ENCODE measurements at places on chromosomes 7 and 10. TPM values are rescaled to one million over a fixed set of nuclear protein-coding genes. Genes with fewer than 3 reads are reported as not detected.
A peak's percentile ranks its signal among the peaks of the same experiment; 100 is the strongest.

GRCh38 chr10:103078676-103079075, 114.4 kb downstream of the NT5C2 start:
- no peak for DNase-seq

SLC18A3 gene
- total RNA-seq: not detected

SRPK2 gene
- 55.6 TPM for total RNA-seq

- no peak for DNase-seq
Observed at GRCh38 chr10:43817368-43817767, 168.7 kb upstream of the ZNF32 start.

DNAJC12 gene
- total RNA-seq: 6.3 TPM

DNA sequence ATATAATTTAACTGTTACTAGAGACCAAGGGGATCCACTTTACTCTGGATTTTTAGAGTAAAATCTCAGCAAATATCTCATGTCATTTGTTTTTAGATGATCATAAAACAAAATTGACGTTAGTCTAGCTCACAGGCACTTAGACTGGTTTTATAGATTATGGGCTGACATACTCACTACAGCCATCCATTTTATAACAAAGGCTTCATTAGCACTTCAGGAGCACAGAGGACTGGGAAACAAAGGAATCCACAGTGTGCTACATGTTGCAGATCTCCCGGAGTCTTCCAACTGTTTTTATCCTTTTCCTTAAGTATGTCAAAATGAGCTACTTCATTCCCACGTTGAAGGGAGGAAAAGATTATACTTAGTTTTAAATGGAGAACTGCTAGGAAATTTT, 15.9 kb upstream of the SCRN1 start:
- DNase-seq: no peak

DNA sequence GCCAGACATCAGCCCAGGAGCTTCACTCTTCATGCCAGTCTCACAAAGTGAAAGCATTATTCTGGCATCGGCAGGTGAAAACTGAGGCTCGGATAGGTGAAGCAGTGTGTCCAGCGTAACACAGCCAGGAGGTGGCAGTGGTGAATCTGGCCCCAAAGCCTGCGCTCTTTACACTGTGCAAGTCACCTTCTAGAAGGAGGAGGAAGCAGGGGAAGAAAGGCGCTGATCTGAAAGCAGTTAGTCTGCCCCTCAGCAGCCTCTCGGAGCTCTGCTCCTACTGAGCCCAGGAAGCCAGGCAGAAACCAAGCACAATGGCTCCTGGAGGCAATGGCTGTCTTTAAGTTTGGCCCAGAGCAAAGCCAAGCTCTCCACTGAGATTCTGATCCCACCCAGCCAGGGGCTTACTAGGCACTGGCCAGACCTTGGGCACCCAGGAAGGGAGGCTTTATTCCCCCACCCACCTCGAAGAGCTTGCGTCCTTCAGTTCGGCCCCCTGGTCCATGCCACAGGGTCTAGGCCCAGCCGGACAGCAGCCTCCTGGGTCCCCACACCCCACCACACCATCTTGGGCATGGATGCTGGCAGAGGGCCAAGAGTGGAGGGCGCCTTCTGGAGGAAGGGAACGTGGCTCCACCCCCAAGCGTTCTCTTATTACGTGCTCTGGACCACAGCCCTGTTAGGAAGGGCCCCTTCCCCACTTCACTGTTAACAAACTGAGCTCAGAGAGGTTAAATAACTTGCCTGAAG, 104.5 kb downstream of the GRID1 start:
- DNase-seq: no peak

APBB1IP gene
- total RNA-seq: under 0.01 TPM

DNA sequence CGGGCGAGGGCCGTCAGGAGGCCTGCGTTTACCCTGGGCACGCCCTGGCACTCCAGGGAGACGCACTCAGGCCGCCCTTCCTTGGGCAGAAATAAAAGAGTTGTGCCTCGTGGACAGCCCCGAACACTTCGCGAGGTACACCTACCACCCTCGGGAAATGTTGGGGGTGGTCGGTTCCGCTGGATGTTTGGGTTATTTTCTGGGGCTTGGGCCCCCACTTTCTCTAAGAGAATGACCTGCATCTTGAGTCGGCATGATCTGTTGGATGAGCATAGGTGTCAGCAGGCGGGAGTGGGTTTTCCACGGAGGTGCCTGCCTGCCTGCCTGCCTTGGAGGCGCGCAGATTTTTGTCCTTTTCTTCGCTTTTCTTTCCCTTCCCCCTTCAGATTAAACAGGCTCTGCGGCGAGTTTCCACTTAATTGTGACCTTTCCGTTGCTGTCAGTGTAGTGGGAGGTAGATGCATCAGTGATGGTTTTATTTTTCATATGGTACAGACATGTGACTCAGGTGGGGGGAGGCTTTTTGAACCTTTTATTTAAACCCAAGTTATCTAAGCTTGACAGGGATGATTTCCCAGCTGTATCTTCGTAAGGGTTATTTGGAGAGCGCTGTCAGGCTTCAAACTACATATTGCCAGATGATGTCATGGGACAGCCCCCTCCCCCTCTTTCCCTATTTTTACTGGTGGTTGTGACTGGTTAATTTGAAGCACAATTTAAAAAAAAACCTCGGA, 661 bp downstream of the HECTD2 start:
- DNase-seq: peak; percentile 46

- no peak for DNase-seq
Observed at GRCh38 chr10:72114706-72115450, 26.5 kb upstream of the SPOCK2 start.

DNA sequence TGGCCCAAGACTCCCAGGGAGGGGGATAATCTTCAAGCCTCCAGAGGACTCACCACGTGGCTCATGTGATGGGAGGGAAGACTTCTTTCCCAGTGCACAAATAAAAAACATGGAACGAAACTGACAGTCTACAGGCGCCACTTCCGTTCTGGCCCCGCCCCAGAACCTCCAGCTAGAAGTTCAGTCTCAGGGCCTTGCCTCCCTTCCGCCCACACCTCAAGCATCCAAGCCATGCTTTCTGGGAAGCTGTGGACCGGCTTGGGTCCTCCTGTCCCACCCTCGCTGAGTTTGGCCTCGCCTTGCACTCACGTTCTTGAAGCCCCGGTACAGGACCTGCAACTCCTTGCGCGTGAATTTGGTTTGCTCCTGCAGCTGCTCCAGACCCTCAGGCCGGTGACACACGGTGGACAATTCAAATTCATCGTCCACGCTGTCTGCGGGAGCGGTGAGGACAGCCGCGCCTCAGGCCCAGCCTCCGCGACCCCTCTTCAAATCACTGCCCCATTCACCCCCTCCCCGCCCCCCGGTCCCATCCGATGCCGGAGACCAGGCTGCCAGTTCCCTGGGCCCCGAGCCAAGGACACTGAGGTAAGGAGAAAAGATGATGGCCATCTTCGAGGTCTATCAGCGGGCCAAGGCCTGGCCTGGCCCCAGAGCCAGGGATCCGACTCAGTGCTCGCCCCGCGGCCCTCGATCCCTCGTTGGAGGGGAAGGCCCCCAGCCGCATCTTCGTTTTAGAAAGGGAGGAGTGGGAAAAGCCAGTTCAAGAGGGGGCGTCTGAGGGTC, 10.7 kb upstream of the OGA start:
- no peak for DNase-seq

- DNase-seq: no peak
Observed at GRCh38 chr10:80421707-80422536, 13.6 kb downstream of the PRXL2A start.

- DNase-seq: no peak
Observed at GRCh38 chr7:74568658-74569057, 88.9 kb upstream of the GTF2I start.

DNA sequence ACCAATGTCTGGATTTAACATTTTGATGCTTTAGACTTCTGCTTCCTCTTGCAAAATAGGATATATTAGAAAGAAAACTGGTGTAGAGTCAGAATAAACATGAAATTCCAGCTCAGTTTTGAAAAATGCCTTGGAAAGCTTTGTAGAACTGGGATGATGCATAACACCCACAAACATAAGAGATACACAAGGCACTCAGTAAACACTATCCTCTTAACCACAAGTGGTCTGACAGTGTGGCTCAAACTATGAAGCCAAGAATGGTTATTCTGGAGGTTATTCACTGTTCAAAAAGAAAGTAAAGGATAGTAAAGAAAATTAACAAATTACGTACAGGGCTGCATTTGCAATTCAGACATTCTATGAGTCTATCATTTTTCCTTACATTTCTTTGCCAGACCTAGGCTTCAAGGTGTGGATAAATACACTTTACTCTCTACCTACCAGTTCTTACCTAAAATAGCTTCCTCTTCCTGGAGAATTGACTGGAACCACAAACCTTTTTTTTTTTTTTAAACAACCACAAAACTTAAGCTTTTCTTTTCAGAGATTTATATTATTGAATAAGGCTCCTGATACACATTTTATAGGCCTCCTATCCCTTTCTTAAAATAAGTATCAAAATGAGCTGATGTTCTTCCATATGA, 9.0 kb upstream of the RSBN1L start:
- no peak for DNase-seq

GRCh38 chr7:27182861-27183681, 2.0 kb downstream of the HOXA11 start:
- no peak for DNase-seq

GRCh38 chr10:14060320-14061070, 270.2 kb downstream of the FRMD4A start:
- DNase-seq: no peak

- DNase-seq: no peak
Observed at GRCh38 chr10:124286621-124287020, 132.1 kb downstream of the OAT start.

DNA sequence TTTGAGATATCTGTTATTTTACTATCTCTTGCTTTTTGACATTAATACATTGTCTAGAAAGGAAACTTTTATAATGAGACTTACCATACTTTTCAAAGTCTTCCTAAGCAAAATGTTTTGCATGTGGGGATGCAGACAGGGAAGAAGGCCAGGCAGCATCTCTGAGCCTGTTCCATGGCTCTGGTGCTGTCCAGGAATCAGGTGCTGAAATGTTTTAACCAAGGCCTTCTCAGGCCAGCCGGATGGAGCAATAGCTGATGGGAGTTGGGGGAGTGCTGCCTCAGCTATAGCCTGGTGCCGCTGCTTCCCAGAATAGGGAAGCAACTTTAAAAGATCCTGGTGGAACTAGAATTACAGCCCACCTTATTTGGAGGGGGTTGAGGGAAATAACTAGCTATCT, 38.5 kb downstream of the CRTAC1 start:
- peak; percentile 38 for DNase-seq

- DNase-seq: no peak
Observed at GRCh38 chr7:96495751-96496216, 173.9 kb upstream of the SLC25A13 start.

DNA sequence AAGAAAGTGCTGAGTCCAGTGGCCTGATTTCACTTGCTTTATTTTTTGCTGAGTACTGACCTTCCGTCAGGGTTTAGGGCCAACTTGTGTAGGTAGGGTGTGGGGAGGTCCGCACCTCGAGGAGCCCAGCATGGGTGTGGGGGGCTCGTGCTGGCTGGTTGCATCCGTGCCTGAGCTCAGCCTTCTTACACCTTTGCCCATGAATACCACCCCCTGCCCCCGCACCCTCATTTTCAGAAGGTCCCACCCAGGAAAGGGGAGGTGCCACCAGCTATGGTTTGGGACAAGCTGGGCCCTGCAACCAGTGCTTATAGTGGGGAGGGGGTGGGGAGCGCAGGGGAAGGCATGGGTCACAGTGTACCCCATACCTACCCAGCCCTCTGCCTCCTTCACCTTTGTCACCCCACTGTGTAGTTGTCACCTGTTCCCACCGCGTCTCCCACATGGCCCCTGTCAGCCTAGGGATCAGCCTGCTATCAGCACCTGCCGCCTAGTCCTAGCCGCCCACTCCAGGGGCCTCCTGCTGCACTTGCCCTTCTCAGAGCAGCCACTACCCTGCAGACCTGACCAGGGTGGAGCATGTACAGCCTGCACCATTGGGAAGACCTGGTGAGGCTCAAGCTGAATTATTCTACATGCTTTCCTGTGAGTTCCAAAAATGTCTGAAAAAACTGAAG, 146.2 kb upstream of the RET start:
- no peak for DNase-seq

DNA sequence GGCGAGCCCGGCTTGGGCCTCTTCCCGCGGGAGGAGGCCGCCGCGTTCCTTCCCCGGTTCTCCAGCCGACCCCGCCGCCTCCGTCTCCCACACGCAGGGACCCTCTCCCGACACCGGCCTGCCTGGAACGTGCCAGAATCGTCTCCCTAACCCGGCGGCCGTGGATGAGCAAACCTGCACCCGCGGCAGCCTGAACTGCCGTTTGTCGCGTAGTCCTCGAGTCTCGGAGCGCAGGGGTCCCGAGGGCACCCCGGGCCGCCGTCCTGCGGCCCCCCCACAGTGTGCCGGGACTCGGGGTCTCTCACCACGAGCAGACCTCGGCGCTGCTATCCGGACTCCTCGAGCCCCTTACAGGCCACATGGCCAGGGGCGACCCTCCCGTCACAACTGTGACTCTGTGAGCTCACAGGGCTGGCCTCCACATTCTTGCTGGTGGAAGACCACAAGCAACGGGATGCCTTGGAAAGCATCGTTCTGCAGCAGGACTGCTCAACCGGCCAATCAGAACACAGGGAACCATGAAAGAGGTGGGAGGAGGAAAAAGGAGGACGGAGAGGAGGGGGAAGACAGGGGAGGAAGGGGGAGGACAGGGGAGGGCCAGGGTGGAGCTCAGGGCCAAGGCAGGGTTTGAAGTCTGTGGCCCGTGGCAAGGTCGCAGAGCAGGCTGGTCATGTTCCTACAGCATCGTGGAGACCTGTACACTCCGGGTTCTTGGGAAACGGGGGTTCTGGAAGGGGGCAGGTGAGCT, 276.9 kb downstream of the DNAJB6 start:
- DNase-seq: no peak

NRCAM gene
- 1.2 TPM for total RNA-seq

- no peak for DNase-seq
Observed at GRCh38 chr10:112332509-112333228, 41.2 kb upstream of the ACSL5 start.

DNA sequence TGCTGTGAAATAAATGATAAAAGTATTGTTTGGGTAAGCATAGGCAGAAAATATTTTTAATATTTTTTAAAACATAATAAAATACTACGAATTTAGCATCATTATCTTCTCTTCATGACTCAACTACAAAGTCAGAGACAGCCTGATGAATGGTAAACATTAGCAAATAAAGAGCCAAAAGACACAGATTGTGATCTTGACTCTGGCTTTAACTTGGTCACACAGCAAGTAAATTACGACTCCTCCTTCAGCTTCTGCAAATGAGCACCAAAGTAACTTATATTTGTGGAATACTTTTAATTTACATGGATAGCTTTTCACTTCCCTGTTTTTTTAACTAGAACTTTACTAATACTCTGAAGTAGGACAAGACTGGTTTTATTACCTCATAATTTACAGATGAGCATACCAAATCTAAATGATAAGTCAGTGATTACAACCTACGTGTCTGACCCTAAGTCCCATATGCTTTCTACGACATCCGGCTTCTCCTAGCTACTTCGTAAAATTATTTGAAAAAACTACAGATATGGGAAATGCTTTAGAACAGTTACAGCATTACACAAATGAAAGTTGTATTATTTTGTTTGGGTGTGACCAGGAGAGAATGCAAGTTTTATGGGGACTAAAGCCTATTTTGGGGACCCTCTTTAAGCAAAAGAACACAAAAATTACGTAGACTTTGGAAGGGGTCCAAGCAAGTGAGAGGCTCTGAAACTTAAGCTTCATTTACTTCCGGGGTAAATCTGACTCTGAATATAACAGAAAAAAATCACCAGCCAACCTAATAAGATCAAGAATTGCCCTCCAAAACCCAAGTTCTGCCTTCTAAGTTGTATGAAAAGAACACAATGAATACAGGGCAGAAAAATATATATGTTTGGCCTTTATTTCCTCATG, 133.8 kb downstream of the CPEB3 start:
- DNase-seq: peak; percentile 17

GRCh38 chr10:16799621-16800020, 17.6 kb downstream of the RSU1 start:
- DNase-seq: peak; percentile 28

- no peak for DNase-seq
Observed at GRCh38 chr7:19920166-19920565, 146.7 kb upstream of the TMEM196 start.

Data from lung microvascular endothelial cell (primary cell).